CD4-positive, alpha-beta T cell treated with Interleukin-2 at 100 ng/mL for 4 hours (primary cell): ENCODE measurements at places on chromosomes 4 and X.

GRCh38 chr4:41365681-41366080 lies 109.0 kb downstream of the UCHL1 start:
- DNase-seq, result no peak

- DNase-seq, result no peak
Measured at GRCh38 chrX:35456891-35457290, 341.3 kb upstream of the MAGEB16 start.

DNA sequence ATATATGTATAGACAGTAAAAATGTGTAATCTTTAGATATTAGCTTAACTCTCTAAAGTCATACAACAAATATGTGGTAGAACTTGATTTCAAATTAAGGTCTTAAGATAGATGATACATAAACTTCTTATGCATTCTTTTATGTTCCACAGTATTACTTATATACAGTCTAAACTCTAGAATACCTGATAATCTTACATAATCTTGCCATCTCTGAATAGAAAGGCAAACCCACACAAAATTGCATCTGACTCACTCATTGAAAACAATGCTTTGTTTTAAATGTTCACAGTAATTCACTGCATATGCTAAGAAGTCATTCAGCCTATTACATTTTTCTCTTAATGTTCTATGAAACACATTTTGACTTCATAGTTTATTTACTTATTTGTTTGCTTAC lies 10.1 kb downstream of the SULT1B1 start:
- no peak for DNase-seq

DNA sequence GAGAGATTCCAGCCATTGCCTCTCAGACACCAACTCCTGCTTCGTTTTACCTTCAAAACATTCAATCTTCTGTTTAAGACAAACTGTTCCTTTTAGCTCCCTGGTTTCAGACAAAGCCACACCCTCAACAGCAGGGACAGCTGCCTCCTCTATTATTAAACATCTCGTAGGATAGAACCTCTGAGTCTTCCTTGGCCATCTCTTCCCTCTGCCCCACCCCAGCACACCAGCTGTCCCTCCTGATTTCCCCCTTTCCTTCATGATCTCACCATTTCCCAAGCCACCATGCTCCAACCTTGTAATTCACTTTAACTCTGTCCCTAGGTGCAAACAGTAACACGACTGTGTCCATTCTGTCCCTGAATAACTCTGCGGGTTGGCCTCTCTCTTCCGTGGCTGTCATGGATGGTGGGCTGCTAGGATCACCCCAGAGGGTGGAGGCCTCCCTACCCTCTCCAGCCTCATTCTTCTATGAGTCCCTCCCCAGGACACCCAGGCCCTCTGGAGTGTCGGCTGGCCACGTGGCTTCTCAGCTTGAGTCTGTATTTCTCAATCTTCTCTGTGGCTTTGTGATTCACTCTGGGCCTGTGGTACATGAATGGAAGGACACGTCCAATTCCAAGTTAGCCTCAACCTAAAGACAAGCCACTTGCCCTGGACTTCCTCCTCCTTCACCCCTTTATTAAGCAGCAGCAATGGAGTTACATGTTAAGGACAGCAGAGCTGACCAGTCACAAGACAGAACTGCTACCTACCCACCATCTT lies 349.9 kb downstream of the FBXW7 start:
- DNase-seq, result no peak

DNA sequence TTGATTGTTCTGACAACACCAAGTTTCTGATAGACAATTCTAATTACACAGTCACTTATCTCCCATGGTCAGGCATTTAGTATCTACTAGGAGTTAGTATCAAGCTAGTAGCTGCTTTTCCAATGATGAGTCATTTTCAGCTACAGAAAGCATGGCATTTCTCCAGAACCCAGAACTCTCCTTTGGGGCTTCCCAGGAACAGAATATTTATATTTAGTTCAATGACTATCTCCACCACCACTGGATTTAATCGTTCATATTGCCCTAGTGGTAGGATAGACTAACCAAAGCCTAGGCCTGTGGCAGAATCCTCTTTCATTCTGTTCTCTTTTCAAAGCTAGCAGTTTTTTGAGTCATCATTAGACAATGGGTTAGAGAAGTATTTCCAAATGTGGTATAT lies 569.4 kb downstream of the GABRG1 start:
- DNase-seq, result no peak

DNA sequence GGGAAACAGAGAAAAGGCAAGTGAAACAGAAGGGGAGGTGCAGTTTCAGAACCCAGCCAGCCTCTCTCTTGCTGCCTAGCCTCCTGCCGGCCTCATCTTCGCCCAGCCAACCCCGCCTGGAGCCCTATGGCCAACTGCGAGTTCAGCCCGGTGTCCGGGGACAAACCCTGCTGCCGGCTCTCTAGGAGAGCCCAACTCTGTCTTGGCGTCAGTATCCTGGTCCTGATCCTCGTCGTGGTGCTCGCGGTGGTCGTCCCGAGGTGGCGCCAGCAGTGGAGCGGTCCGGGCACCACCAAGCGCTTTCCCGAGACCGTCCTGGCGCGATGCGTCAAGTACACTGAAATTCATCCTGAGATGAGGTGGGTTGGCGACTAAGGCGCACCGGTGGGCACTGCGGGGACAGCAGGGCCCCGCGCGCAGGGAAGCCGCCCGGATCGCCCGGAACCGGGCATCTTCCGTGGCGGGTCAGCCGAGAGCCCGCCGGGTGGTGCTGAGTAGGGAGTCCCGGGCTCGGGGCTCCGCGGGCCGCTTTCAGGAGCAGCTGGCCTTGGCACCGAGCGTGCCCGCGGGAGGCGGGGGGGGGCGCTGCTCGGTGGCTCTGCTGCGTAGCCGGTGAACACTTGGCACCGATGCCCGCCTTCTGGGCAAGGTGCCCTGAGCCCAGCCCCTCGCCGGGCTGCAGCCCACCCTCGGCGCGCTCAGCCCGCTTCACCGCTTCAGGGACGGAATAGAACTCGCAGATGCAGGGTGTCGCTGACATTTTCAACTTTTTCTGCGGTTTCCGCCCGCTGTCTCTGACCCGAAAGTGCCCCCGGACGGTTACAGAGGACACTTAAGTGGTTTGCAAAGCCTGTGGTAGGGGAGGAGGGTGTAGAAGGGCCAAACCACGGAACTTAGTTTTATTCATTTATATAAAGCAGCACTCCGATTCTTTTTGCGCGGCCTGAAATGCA lies at the start of gene CD38:
CD38 (plus strand) TSS at position 40 of the 953 bp plus-strand sequence; CDS start at position 127, 87 bp downstream.
- DNase-seq, result peak; percentile 47

DNA sequence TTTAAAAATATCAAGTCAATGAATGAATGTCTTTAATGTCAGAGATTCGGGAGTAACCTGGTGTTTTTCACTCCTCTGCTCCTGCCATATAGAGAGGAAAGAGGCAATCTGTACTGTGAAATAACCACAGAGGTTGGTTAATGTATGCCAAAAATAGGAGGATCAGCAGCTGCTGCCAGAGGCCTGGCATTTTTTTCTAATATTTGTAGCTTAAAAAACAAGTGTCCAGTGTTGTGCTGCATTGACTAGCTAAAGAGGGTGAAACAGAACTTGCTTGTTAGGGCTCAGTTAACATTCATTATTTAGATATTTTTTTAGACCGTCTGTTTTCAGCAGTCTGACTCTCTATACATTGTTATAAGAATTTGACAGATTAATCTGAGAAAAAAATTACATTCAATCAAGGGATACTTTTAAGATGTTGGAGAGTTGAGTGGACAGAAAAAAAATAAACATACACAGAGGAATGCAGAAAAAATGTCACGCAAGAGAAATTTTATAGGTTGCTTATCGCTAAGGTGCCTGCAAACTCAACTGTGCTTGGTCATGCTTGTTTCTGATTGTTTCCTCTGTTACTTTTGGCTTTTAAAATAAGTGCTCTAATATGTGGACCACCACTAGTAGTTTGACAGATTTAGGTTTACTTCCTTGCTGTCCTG lies 392.3 kb upstream of the GALNT7 start:
- DNase-seq, result no peak

DNA sequence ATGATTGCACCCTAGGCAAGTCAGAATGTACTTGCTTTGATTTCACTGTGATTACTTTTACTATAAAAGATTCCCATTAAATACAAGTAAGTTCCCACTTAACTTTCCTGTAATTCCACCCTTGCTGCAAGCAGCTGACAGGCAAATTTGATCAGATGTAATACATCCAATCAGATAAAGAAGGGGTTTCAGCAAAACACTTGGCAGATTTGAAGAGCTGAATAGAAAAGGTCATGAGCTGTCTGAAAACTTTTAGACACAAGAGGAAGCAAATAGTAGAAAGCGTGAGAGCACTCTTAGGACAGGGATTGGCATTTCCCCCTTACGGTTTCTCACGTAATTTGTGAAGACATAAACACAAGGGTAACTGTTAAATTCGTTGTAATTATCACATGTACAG lies 22.8 kb downstream of the HSD17B13 start:
- DNase-seq, result no peak
